Vagina (tissue), 2 donors: ENCODE measurements at places on chromosomes 13 and 19.

DNA sequence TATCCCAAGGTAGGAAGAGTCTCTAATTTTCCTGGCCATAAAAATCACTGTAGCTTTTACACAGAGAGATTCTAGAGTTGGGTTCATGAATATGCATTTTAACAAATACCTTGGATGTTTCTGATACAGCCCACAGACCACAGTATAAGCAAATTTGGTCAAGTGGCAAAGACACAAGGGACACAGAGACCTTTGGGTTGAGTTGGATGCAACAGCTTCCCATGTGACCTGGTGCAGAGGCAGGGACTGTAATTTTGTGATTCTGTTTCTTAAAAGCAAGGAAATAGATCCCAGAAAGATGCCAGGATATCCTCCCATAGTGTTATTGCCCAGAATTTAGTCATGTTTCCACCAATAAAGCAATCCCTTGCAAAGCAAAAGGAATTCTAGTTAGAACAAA is 27.0 kb downstream of the FPR3 start:
- DNase-seq = no peak

GRCh38 chr19:41997121-41997850 is 3.3 kb upstream of the ATP1A3 start:
- no peak for DNase-seq

DNA sequence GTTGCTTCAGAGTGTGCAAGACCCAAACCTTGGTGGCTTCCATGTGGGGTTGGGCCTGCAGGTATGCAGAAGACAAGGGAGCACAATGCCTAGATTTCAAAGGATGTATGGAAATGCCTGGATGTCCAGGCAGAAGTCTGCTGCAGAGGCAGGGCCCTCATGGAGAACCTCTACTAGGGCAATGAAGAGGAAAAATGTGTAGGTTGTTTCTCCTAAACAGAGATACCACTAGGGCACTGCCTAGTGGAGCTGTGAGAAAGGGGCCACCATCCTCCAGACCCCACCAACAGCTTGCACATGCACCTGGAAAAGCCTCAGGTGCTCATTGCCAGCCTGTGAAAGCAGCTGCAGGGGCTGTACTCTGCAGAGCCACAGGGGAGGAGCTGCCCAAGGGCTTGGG is 532.6 kb upstream of the GPC6 start:
- no peak for DNase-seq

DNA sequence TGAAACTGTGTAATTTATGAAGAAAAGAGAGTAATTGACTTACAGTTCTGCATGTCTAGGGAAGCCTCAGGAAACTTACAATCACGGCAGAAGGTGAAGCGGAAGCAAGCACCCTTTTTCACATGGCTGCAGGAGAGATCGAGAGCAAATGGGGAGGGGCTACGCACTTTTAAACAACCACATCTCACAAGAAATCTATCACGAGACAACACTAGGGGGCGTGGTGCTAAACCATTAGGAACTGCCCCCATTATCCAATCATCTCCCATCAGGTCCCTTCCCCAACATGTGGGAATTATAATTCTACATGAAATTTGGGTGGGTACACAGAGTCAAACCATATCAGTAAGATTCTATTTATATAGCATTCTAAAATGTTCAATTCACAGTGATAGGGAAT is 114.8 kb upstream of the TRPC4 start:
- no peak for DNase-seq

- no peak for DNase-seq
Observed at GRCh38 chr19:28319227-28319626, 893.7 kb downstream of the UQCRFS1 start.

- DNase-seq = no peak
Observed at GRCh38 chr13:74562381-74562780, 428.2 kb upstream of the KLF12 start.

DNA sequence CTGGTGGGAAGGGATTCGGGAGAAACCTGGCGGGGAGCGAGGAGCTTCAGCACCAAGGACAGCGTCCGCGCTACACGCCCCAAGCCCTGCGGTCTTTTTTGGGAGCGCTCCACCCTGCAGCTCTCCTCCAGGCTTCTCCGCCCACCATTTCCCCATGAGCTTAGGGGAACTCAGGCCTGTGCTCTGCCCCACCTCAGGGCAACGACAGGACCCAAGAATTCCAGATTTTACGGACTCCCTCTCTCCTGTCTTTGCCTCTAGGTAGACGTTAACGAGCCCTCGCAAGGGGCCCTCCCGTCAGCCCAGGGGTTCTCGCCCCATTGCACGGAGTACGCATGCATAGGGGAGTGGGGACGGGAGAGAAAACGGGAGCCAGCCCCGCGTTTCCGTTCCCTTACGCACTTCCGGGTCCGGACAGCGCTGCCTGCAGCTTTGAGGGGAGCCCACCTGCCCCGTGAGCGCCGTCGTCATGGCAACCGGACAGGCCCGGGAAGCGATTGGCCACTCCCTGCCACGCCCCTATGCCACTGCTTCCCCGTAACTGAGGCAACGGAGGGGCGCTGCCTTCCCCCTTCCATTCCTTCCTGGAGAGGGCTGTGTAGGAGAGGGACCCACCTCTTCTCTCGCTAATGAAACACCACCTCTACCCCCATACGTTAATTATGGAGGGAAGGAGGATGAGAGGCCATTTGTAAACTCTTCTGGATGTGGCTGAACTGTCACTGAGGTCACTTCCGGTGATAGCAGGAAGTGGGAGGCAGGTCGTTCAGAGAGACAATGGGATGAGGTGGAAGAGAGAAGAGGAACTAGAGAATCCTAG is 20.8 kb downstream of the NOVA2 start:
- no peak for DNase-seq

GRCh38 chr13:33727297-33728083 is 90.5 kb upstream of the RFC3 start:
- no peak for DNase-seq

DNA sequence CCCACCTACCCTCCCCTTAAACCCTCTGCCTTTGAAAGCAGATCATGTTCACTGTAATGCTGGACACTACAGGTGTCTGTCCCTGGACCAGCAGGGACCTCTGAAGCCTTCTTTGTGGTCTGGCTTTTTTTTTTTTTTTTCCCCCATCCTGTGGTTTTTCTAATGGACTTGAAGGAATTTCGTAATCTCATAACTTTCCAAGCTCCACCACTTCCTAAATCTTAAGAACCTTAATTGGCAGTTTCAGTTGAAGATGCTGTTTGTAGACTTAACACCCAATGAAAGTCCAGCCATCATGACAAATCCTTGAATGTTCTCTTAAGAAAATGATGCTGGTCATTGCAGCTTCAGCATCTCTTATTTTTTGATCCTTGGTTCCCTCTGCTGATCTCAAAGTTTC is 45.0 kb upstream of the LRCH1 start:
- no peak for DNase-seq

DNA sequence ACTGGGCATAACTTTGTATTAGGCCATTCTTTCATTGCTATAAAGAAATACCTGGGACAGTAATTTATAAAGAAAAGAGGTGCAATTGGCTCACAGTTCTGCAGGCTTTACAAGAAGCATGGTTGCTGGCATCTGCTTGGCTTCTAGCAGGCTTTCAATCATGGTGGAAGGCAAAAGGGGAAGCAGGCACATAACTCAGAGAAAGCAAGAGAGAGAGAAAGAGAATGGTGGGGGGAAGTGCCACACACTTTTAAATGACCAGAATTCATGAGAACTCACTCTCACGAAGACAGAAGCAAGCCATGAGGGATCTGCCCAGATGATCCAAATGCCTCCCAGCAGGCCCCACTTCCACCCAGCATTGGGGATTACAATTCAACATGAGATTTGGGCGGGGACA is 179.7 kb downstream of the SPRY2 start:
- DNase-seq = no peak

DNA sequence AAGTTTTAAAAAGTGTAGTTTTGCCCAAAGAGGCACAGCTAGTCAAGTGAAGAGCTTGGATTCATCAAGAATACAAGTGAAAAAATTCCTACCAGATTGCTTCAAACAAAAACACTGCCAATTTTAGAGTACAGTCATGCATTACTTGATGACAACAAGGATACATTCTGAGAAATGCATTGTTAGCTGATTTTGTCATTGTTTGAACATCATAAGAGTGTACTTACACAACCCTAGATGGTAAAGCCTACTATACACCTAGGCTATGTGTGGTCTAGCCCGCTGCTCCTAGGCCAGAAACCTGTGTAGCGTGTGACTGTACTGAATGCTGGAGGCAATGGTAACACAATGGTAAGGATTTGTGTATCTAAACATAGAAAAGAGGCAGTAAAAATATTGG is 41.1 kb downstream of the TMTC4 start:
- no peak for DNase-seq

DNA sequence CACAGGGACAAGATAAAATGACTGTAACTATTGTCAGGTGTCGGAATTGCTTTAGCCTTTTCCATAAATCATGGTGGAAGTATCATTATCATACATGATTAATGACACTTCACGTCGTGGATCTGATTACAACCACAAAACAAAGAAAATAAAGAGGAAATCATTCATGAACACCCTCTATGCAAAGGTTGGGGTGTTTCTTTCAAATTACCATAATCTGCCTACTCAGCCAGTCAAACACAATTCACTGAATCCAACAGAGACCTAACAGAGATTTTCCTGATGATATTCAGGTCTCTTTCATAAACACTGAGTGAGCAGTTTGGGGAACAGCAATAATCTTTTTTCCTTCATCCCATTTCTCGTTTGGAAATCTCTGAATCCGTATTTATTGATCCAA is 625.6 kb downstream of the DCT start:
- no peak for DNase-seq

DNA sequence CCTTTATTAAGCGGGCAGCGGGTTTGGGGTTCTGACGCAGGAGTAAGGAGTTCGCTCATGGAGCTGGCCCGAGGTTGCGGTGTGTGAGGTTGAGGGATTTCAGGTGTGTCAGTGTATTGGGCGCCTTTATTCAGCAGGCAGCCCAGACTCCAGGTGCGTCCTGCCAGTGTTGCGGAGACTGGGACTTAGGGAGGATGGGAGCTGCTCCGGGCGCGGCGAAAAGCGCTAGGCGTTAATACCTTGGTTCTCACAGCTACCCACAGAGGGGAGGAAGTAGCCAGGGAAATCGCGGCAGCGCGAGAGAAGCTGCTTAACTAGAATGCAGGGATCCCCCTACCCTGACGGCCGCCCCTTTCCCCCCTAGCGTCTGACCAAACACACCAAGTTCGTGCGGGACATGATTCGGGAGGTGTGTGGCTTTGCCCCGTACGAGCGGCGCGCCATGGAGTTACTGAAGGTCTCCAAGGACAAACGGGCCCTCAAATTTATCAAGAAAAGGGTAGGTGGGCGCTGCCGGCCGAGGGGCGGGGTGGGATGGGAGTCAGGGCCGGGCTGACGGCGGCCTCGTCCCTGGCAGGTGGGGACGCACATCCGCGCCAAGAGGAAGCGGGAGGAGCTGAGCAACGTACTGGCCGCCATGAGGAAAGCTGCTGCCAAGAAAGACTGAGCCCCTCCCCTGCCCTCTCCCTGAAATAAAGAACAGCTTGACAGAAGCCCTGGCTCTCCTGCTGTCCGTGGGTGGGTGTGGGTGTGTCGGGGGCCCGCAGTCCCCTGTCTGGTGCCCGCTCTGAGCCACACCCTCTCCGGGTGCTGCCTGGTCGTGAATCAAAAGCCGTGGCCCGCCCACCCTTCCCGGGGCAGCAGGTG is 1.1 kb downstream of the RPL36 start:
- no peak for DNase-seq

DNA sequence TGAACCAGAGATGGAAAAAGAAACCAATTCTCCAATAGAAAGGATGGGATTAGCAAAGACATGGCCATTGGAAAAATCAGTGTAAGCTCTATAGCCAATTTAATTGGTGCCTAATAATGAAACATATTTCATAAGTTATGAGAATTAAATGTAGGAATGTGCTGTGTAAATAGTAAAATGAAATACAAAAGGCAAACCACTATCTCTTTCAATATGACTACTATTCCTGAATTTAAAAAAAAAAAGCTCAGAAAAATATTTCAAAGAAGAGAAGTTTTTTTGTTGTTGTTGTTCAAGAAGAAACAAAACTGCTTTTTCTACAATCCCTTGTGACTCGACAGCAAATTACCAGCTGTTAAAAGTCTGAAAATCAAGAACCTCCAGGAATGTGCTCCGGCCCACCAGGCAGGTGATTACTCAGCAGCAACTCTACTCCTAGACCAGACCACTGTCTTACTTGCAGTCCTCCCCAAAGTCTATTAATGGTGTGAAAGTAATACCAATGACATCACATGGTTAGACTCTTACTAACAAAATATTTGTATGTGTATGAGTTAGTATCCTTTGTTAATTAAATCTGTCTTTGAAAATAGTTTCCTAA is 362.4 kb downstream of the KCTD12 start:
- DNase-seq = no peak

GRCh38 chr13:27960362-27961226 is 8.5 kb downstream of the CDX2 start:
- DNase-seq = peak; percentile 60

DNA sequence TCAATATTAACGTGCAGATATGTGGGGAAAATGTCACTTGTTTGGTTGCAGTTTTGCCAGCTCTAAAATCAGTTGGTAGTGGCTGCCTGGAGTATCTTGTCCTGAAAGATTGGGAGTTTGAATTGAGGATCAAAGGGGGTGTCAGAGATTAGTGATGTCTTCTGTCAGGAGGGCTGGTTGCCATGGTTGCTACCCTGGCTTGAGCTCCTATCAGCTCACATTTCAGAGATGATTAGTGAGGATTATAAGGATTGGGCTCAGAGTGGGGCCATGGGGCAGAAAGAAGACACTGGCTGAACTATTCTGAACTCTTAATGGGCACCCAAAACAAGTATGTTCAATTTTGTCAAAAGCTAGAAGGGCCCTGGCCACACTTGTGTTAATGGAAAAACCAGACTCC is 95.5 kb upstream of the RNF113B start:
- no peak for DNase-seq

- DNase-seq = no peak
Observed at GRCh38 chr19:29809795-29810503, 1.8 kb upstream of the CCNE1 start.

GRCh38 chr13:44236801-44237207 is 136.8 kb upstream of the SERP2 start:
- DNase-seq = no peak

- DNase-seq = no peak
Observed at GRCh38 chr19:52391135-52391534, 6.5 kb upstream of the ZNF528 start.

DNA sequence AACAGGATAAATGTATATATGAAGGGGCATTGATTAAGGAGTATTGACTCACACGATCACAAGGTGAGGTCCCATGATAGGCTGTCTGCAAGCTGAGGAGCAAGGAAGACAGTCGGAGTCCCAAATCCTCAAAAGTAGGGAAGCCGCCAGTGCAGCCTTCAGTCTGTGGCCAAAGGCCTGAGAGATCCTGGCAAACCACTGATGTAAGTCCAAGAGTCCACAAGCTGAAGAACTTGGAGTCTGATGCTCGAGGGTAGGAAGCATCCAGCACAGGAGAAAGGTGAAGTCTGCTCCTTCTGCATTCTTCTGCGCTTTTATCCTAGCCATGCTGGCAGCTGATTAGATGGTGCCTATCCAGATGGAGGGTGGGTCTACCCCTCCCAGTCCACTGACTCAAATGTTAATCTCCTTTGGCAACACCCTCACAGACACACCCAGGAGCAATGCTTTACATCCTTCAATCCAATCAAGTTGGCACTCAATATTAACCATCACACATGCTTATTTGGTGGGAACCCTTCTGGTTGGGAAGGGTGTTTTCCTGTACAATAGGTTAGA is 55.1 kb downstream of the SLAIN1 start:
- no peak for DNase-seq

- peak; percentile 79 for DNase-seq
Observed at GRCh38 chr19:27905074-27905473, 1307.9 kb downstream of the UQCRFS1 start.

- no peak for DNase-seq
Observed at GRCh38 chr19:19741184-19741583, 8.3 kb upstream of the ZNF14 start.
